ENCODE measurements at places on chromosomes 3 and 15.

DNA sequence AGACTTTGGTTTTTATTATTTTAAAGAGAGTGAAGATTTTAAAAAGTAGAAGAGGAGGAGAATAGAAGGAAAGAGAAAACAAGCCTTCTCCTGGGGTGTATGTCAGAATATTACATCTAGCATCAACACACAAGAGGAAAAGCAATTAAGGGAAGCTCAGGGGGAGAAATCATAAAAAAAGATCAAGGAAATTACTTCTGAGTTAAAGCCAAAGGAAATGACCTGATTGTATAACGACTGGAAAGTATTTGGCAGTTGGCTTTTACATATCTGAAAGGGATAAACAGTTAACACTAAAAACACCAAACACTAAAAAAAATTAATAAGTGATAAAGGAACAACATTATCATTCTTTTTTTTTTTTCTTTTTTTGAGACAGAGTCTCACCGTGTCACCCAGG is 58.4 kb downstream of the CPNE4 start:
- DNase-seq = no peak

GRCh38 chr15:57224664-57225063 is 151.6 kb upstream of the CGNL1 start:
- no peak for DNase-seq

- DNase-seq = no peak
Observed at GRCh38 chr3:50251220-50251619, 15.2 kb downstream of the GNAI2 start.

DNA sequence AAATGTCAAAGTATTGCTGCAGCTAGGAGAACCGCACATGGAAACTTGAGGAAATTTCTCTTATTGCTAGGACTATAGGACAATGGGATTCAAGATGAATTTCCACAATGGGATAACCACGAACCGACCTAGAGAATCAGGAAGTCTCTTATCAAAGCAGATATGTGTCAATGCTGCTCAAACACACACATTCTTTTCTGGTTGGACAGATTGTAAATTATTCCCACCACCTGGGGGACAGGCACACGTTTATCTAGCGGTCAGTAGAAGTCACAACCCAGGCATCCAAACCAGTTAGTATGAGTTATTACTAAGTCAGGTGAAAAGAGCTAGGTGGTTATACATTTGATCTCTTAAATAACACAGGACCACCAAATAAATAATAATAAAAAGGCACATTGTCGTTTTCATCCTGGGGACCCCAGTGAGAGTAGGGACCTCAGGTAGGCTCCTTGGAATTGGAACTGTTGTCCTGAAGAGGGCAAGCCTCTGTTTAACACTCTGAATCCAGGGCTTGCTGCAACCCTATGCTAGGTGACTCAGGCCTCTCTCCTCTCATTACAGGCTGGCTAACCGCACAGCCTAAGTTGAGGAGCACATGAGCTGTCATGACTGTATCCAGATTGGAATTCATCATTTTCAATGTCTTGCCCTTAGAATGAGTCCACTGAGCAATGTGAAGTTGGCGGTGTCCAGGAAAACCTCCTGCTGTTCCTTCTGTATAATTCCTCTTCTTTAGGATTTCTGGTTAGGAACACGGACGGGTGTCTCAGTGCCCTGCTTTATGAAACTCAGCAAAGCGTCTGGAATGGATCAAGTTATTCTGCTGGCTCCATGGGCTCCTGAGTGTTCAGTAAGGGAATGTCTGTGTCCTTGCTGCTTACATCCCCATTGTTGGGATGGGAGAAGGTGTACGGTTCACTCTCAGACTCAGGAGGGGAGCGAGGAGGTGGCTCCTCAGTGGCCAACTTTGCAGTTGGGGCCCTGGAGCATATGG is 59.0 kb downstream of the CLEC3B start:
- DNase-seq = no peak

- peak; percentile 57 for DNase-seq
Observed at GRCh38 chr15:46091860-46092450, 457.1 kb downstream of the SQOR start.

- peak; percentile 56 for DNase-seq
Observed at GRCh38 chr3:23219117-23219516, 16.0 kb downstream of the UBE2E2 start.

- no peak for DNase-seq
Observed at GRCh38 chr15:95208988-95209387, 977.6 kb downstream of the MCTP2 start.

DNA sequence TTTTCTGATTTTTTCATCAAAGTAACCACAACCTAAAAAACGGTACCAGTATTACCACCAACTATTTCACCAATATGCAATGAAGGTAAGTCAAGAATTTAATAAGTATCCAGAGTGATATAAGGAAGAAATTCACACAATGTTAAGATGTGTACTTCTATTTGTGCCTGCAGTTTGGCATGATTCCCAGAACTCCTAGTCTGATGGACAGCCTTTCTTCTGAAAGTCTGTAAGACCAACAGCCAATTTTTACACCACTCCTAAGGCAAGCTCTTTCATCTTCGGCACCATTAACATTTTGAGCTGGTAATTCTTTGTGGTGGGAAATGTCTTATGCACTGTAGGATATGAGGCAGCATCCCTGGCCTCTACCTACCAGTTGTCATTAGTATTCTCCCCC is 108.3 kb downstream of the VPS13C start:
- no peak for DNase-seq

- DNase-seq = no peak
Observed at GRCh38 chr15:39125226-39125625, 455.7 kb upstream of the THBS1 start.

DNA sequence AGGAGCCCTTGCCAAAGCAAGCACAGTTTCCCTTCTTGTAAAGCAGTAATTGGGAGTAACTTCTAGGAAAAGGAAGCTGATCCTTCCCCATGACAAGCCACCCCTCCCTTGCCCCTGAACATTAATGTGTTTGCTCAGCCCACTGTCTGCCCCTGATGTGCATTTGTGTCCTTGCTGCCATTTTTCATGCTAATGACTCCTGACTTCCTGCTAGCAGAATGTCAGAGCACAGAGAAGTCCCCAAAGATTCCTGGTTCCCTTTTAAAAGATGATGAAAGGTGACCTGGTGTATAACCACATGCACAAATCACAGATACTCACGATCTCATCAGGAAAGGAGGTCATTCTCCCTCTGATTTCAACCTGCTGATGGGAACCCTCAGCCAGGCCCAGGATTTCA is 44.2 kb upstream of the WNT5A start:
- DNase-seq = no peak

DNA sequence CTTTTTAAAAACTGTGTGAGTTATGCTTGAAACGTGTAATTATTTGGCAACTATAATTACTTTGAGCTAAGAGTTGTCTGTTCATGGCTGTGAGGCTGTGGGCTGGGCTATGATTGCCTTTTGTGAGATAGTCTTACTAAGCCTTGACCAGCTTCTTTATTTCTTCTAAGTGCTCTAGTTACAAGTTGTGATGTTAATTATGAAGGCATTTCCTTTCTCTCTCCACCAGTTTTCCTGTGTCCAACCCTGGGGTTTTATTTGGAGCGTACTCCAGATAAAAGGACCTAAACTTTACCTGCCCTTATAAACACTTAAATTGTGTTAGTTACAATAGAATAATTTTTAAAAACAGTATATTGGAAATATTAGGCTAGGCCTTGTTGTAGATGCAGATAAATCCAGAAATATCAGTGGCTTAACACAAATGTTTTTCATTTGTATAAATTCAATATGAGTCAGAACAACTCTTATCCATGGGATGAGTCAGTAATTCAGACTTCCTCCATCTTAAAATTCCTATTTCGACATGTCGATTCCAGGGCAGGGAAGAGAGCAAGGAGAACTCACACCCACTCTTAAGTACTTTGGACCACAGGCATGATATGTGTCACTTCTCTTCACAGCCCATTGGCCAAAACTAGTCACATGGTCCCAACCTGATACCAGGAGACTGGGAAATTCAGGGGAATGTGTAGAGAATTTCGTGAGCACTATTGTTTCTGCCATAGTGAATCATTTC is 17.0 kb downstream of the TMEM62 start:
- DNase-seq = no peak

GRCh38 chr3:156997351-156997750 is 162.6 kb downstream of the CCNL1 start:
- DNase-seq = no peak

- DNase-seq = no peak
Observed at GRCh38 chr3:151075869-151076562, 9.4 kb upstream of the MED12L start.

DNA sequence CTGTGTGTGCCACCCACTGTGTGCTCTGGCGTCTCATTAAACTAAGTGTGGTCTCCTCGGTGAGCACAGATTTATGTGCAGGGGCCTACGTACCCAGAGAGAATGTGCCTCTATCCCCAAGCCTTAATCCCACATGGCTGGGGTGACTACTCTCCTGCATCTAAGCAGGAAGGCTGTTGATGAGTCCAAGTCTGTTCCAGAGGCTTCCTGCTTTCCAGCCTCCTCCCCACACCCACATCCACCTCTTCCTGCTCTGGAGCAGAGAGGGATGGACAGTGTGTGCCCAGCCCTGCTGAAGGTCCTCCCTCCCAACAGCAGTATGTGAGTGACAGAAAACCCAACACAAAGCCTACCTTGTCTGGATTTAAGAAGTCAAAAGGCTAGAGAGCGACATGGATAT is 38.8 kb upstream of the BCL2L10 start:
- no peak for DNase-seq

- DNase-seq = no peak
Observed at GRCh38 chr3:147341727-147342126, 64.6 kb downstream of the ZIC4 start.

DNA sequence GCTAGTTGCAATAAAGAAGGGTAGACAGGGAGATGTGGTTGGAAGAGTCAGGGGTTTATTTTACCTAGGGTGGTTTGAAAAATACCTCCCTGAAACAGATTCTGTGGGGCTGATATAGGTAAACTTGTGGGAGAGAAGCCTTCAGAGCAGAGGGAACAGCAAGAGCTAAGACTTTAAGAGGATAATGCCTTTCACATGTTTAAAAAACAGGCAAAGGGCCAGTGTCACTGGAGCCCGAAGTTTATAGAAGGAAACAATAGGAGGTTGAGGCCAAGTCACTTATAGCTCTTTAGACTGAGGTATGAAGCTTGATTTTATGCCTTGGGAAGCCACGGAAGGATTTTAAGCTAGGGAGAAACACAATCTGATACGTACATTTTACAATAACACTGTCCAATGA is 448.7 kb downstream of the TAFA4 start:
- no peak for DNase-seq

DNA sequence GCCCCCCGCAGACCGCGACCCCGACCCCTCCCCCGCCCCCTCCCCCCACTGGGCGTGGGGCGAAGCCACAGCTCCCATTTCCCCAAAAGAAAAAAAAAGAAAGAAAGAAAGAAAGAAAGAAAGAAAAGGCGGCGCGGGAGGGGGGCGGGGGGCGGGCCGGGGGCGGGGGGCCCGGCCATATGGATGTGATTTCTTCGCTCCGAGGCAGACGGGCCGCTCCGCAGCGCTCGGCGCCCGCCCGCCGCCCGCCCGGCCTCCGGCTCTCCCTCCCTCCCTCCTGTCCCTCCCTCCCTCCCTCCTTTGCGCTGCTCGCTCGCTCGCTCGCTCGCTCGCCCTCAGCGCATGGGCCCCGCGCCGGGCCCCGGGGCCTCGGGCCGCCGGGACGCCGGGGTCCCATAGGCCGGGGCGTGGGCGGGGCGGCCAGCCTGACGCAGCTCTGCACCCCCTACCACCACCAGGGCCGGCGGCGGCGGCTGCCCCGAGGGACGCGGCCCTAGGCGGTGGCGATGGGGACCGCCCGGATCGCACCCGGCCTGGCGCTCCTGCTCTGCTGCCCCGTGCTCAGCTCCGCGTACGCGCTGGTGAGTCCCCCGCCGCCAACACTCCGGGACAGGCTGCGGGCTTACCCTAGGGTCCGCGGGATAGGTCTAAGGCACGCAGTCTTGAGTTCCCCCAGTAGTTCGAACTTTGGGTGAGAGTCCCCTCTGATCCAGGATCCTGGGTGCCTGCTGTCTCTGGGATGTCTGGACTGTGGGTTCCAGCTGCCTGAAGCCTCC is 5.7 kb downstream of the PTH1R start:
- no peak for DNase-seq

DNA sequence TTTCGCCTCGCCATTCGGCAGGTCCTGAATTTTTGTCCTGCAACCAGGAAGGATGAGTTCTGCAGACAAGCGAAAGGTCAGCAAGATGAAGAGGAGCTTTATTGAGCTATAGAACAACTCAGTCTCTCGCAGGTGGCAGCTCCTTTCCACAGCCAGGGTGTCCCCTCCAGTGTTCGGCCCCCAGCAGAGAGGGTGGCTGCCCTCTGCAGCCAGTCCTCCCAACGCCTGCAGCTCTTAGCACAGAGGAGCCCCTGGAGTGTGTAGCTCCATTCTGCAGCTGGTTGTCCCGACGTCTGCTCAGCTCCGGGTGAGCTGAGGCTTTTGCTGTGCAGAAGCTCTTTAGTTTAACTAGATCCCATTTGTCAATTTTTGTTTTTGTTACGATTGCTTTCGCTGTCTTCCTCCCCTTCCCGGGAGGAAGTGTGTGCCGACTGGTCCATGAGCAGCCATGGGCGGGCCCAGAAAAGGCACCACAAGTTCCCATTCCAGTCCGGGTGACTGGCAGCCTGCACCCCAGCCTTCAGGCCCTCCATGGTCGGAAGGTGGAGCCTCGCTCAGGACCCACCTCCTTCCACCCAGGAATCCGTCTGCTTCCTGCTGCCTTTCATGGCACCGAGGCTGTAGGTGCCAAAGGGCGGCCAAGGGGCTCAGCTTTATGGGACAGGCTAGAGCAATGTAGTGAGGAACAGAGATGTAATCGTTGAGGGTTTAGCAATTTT is 497.8 kb upstream of the CNTN4 start:
- DNase-seq = no peak

- DNase-seq = no peak
Observed at GRCh38 chr3:72043204-72044133, 258.5 kb upstream of the PROK2 start.

GRCh38 chr3:151328298-151328995 is 902 bp downstream of the P2RY13 start:
- DNase-seq = peak; percentile 8

- DNase-seq = no peak
Observed at GRCh38 chr3:101690972-101691371, 4.5 kb upstream of the RPL24 start.

DNA sequence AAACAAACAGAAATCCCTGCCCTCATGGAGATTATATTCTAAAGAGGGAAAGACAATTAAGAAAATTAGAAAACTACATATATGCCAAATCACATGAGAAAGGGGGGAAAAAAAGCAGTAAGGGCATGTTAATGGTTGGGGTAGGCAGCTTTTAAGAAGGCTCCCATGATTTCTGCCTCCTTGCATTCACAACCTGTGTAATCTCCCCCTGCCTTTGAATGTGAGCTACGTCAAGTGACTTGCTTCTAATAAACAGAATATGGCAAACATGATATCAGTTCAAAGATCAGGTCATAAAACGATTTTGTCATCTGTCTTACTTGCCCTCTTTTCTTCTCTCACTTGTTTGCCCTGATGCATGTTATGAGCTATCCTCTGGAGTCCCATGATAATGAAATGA is 673.6 kb upstream of the ADAMTS9 start:
- DNase-seq = no peak

GRCh38 chr15:33968224-33968623 is at the start of gene CHRM5:
Gene CHRM5, plus strand, starts transcription at chr15:33968497. Its CDS starts 94,221 bp downstream, at chr15:34062718.
- no peak for DNase-seq

- DNase-seq = no peak
Observed at GRCh38 chr15:81728726-81729125, 317.1 kb downstream of the MEX3B start.

- no peak for DNase-seq
Observed at GRCh38 chr3:136332776-136333175, 82.6 kb downstream of the PCCB start.

GRCh38 chr3:64685331-64685799 is 2.4 kb downstream of the ADAMTS9 start:
- no peak for DNase-seq

- no peak for DNase-seq
Observed at GRCh38 chr3:99388780-99389179, 249.6 kb upstream of the COL8A1 start.

- DNase-seq = no peak
Observed at GRCh38 chr3:89116476-89116875, 9.1 kb downstream of the EPHA3 start.

Data from NAMALWA (cell line).